ENCODE measurements at places on chromosomes 5 and 9.

DNA sequence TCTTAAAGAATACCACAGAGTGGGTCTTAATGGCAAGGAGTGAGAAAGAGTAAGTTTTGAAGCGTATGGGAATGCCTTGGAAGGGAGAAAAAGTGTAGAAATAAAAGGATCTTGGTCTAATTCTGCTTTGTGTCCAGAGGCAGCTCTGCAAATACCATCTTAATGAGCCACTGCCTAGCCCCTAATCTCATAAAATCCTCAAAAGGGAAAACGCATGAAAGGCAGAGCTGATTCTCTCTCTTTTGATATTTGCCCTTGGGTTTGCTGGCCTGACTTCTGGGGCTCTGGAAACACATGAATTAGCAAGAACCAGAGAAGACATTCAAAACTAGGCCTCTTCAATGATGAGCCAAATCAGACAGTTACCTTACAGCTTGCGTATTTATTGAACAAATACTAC lies 28.1 kb downstream of the NREP start:
- no peak for DNase-seq

GRCh38 chr5:140111859-140112551 lies 1.9 kb upstream of the PURA start:
- DNase-seq: no peak

GRCh38 chr5:55621229-55621628 lies 86.5 kb upstream of the PLPP1 start:
- no peak for DNase-seq

DNA sequence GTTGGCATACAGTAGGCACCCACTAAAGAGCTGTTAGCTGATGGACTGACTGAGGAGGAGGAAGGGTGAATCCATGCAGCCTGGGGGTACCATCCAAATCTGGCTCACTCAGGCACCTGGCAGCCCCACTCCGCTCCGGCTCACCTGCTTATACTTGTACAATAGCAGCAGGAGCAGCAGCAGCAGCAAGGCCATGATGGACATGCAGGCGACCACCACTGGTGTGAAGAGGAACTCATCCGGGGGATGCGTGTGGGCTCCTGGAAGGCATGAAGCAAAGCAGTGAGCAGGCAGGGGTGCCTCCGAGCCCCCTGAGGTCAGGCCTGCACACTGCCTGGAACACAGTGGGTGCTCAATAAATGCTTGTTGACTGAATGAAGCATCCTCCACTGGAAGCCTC lies 18.3 kb downstream of the CSF1R start:
- DNase-seq: no peak

DNA sequence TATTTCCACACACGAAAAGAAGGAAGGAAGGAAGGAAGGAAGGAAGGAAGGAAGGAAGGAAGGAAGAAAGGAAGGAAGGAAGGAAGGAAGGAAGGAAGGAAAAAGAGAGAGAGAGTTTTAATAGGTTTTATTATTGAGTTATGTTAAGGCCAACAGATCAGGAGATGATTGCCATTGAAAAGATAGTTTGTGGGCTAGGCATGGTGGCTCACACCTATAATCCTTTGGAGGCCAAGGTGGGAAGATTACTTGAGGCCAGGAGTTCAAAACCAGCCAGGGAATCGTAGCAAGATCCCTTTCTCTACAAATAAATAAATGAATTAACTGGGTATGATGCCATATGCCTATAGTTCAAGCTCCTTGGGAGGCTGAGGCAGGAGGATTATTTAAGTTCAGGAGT lies 877.2 kb downstream of the TLE4 start:
- no peak for DNase-seq

- no peak for DNase-seq
Observed at GRCh38 chr5:108418197-108418596, 36.3 kb upstream of the FBXL17 start.

DNA sequence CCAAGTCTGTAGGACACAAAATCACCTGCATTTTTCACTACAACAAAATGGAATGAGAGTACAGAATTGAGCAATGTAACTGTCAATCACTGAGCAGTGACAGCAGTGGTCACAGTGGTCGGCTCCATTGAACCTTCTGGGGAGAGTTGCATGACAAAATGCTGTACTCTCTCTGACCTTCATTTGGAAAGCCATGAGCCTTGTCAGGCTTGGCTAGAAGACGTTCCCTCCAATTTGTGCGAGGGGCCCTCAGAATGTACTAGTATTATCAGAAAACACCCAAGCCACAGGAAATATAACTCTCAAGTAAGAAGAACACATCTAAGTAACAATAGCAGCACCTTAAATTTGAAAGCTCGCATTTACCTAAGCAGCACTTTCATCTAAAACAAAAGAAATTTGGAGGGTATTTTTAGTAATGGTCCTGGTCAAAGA lies 425.6 kb upstream of the MEF2C start:
- DNase-seq: no peak

GRCh38 chr9:95777136-95777535 lies 98.4 kb upstream of the ERCC6L2 start:
- DNase-seq: no peak

DNA sequence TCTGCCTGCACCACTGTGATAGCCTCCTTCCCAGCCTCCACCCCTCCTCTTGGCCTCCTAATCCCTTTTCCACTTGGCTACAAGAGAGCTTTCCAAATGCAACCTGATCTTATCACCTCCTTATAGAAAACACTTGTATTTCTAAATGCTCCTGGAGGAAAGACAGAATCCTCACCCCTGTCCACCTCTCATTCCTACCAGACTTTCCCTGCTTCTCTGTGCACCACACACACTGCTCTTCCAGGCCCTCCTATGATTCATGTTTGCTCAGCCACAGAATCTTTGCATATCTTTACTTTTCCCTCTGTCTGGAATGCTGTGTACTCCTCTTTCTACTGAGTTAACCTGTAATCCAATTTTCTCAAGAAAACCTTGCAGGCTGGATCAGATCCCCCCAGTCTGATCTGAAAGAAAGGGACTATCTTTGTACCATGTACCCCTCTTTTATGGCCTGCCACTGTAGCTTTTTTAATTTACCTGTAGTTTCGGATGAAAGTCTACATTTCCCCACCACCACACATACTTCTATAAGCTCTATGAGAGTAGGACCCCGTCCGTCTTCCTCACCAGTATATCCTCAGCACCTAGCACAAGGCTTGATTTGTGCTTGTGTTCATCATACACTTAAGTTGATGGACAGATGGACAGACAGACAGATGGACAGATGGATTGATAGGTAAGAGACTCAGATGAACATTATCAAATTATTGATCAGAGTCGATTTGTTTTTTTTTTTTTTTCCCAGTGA lies 95.3 kb downstream of the GALNT10 start:
- no peak for DNase-seq

- no peak for DNase-seq
Observed at GRCh38 chr9:36382484-36382883, 17.6 kb downstream of the RNF38 start.

DNA sequence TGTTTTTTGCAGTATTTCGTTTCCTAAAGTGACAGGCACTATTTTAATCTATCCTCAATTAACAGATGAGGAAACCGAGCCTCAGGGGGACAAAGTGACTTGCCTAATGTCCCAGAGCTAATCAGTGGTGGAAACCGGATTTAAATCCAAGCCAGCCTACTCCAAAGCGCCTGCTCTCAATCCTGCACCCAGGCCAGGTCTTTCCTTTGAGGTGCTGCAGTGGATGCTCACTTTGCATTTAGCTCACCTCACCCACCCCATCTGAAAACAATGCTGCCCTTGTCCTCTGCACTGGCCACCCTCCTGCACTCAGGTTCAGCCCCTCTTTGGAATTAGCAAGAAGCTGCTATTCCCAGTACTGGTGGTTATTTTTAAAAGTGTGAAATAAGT lies 16.0 kb downstream of the ANGPTL2 start:
- no peak for DNase-seq

DNA sequence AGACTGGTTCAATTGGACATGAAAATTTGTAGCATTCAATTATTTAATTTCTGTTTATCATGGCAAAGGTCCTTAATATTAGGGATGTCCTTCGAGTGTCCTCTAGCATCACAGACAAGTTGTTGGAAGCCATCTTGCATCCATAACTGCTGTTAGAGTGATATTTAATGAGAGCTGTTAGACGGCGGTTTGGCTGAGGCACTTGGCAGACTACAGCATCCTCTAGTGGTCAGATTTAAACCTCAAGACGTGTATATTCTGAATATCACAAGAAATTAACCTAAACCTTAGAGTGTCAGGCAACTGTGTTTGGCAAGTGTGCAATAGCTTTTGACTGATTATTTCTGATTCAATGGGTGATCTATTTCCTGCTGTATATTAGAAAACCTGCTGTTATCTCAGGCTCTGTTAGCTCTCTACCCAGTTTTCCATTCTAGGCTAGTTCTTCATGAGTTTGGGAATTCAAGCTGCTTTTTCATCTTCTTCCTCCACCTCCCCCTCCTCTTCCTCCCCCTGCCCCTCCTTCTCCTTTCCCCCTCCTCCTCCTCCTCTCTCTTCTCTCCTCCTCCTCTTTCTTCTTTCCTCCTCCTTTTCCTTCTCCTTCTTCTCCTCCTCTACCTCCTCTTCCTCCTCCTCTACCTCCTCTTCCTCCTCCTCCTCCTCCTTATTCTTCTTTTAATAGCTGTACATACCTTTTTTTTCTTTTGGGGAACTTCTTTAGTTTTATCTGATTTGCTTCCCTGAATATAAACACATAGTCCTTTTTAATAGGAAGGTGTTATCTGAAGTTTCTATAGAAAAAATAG lies 8.6 kb downstream of the SPINK1 start:
- DNase-seq: peak; percentile 3

GRCh38 chr5:101782352-101783103 lies 513.6 kb downstream of the SLCO4C1 start:
- DNase-seq: no peak

DNA sequence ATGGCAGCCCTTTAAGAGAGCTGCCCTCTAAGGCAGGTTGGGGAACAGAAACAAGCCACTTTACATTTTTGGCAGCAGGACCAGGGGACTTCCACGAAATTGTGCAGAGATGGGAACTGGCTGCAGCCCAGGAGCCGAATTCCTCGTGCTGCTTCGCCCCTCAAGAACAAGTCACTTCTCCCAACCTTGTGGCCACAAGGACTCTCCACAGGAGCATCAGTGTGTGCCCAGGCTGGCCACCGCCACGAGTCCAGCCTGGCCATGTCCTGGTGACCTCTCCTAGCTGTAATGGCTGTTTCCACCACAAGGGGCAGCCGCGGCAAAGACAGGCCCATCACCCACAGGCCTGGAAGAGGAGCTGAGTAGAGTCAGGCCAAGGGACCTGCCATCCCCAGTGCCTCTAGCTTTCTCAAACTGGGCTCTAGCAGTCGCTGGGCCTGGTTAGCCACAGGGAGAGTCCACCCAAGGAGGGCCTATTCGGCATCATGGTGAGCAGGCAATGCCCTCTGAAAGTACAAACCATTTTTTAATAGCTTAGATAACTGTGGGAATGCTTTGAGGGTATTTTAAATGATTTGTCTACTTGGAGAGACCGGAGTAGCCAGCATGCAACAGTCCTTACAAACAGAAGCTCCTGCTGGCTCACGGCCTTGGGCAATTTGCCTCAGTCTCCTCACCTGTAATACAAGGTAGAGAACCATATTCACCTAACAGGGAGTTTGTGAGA lies 129.0 kb downstream of the COL23A1 start:
- no peak for DNase-seq

DNA sequence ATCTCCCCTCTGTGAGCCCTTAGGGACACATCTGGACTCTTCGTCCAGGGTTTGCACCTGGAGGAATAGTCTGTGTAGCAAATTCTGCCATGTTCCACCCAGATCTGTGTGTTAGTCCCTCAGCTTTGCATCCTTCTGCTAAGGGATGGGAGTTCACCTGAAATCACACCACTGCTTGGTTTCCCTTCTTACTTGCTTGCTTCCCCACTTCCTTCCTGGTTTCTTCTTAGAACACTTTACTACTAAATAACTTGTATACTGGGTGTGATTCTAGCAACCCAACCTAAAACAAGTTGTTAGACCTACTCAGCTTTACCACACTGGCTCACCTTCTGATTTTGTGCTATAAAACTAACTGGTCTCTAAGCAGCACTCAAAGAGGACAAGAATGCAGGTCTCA lies 202.6 kb upstream of the MAP3K1 start:
- no peak for DNase-seq
